ENCODE measurements at places on chromosomes 16 and 17.

DNA sequence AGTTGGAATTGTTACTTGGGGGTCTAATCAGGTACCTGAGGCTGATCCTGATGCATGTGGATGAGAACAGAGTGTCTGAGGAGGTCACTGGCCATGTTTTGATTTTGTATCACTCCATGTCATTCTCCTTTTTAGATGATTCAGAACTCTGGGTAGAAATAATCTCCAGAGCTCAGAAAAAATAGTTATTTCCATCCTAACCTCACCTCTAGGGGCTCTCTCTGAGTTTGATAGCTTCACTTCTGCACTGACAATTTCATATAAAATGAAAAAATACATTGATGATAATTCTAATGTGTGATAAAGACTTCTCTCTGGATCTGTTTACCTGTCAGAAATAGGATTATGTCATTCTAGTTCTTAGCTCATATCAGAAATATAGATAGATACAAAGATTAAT, 6.2 kb upstream of the KRT12 start:
- DNase-seq: no peak

DNA sequence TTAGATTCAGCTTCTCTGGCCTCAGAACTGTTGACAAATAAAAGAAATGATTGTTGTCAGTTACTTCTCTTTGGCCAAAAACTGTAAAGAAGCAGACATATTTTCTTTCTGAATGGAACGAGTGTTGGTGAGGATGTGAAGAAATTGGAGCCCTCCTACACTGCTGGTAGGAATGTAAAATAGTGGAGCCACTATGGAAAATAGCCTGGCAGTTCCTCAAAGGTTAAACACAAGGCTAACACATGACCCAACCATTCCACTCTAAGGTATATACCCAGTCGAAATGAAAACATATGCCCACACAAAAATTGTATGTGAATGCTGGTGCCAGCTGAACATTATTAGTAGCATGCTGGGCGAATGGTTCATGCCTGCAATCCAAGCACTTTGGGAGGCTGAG, 14.2 kb upstream of the KRT24 start:
- no peak for DNase-seq

DNA sequence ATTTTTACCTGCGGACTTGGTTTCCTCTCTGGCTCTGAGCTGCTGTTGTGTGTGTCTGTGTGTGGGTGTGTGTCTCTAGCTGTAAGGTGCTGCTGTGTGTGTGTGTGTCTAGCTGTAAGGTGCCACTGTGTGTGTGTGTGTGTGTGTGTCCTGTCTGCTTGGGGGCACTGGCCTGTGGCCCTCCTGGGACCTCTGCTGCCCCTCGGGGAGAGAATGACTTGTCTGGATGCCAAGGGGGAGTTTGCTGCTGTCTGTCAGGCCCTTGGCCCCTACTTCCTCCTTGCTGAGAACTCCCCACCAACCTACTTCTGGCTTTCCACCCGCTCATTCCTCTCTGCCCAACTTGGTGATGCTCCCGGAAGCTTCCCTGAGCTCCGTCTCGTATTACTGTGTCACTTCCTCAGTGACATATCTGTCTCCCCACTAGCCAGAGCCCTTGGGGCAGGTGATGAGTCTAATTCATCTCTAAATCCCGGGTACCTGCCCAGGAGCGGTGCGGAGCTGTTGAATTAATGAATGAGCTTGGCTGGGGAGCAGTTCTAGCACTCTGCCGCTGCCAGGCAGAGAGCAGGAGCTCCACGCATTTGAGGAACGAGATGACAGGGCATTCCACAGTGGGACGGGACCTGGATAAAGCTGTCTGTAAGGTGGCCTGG, 3.5 kb upstream of the LASP1NB start:
- no peak for DNase-seq

- no peak for DNase-seq
These were observed 17.5 kb downstream of the OTOP3 start for GRCh38 chr17:74953134-74953687.

- no peak for DNase-seq
These were observed 38.2 kb downstream of the CMTM4 start for GRCh38 chr16:66658143-66658859.

DNA sequence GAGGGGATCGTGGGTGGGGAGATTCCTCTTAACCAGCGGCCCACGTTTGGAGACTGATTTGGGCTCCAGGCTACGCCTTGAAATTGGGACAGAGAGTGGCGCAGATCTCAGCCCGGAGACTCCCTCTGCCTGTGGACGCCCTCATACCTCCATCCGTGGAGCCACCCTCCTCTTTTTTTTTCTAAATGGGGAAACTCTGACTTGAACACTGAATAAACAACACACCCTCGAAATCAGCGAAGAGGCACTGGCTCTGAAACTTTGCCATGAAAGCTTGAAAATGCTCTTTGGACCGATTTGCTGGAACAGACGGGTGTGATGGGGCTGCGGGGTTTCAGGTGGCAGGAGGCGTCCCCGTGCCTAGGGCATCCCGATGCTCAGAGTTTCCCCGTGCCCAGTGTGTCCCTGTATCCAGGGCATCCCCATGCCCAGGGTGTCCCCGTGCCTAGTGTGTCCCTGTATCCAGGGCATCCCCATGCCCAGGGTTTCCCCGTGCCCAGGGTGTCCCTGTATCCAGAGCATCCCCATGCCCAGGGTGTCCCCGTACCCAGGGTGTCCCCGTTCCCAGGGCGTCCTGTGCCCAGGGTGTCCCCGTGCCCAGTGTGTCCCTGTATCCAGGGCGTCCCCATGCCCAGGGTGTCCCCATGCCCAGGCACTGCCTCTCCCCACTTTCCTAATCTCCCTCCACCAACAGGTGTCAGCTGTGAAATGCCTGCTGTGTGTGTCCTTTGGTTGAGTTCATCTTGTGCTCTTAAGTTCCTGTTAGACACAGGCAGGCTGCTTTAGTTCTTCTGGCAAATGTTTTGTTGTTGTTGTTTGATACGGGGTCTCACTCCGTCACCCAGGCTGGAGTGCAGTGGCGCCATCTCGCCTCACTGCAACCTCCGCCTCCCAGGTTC, 187.0 kb downstream of the SEC14L1 start:
- DNase-seq: peak; percentile 57

DNA sequence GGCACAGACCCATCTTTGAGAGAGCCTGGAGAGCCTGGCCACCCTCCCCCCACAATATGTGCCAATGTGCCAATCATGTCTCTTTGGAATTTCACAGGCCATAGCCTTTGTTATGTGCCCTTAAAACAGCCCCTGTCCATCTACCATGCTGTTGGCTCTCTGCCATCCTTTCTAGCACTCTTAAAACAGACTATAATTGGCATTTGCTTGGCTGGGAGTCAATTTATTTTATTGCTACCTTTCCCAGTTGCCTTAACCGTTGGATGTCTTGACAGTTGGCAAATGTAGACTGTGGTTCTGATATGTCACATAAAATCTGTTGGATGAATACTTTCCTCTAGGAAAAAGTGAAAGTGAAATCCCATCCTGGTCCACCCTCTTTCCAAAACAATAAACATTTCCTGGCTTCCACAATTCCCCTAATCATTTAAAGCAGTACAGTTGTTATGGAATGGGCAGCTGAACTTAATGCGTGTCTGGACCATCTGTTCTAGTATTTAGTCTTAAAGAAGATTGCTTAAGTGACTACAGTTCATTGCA, 394.0 kb downstream of the KCNJ2 start:
- peak; percentile 71 for DNase-seq

- DNase-seq: no peak
These were observed 5.6 kb downstream of the SBK1 start for GRCh38 chr16:28297784-28298510.

- DNase-seq: no peak
These were observed 181.9 kb downstream of the SOX9 start for GRCh38 chr17:72302735-72303134.

DNA sequence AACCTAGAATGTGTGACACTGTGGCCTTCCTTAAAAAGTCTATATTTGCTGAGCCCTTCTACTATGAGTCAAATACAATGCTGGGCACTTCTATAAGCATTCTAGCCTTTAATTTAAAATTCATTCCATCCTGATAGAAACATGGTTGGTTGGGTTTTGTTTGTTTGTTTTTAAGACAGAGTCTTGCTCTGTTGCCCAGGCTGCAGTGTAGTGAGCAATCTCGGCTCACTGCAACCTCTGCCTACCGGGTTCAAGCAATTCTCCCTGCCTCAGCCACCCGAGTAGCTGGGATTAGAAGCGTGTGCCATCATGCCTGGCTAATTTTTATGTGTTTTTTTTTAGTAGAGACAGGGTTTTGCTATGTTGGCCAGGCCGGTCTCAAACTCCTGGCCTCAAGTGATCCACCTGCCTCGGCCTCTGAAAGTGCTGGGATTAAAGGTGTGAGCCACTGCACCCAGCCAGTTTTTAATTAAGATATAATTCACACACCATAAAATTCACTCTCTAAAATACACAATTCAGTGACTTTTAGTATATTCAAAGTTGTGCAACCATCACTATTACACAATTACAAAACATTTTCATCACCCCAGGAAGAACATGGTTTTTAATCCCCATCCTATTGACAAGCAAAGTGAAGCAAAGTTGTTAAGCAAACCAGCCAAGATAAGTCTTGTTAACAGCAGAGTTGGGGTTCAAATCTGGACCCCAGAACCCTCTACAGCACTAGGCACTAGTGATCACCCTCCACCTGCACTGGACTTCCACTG, 42.8 kb downstream of the CMTM4 start:
- no peak for DNase-seq

GRCh38 chr17:8629371-8630226, 926 bp downstream of the MYH10 start:
- DNase-seq: peak; percentile 12

DNA sequence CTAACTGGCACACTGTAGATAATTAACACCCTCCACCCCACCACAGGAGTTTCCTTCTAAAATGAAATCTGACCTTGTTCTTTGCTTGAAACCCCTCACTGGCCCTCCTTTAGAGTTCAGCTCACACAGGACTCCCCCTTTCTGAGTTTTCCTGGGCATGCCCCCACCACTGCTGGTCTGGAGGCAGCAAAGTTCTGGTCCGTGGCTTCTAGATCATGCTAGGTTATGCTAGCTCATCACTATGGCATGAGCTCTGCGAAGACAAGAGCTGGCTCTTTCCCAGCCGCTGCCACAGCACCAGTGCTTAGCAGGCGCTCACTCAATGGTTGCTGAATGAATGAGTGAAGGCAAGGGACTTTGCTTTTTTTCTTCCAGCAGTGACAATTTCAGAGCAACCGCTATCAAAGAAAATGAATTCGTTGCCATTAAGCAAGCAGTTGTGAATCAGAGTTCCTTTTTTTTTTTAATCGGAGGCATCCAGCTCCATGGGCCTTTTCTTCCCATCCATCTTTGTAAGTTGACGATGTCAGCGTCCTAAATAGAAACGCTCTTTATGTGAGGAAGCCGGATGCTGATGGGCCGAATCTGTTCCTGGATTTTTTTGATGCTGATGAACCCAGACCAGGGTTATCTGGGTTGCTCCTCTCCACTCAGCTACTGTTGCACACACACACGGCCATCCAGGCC, 80.8 kb upstream of the NOL11 start:
- no peak for DNase-seq

GRCh38 chr16:51755039-51755501, 604.0 kb upstream of the SALL1 start:
- no peak for DNase-seq

GRCh38 chr16:58501242-58502131, 1.5 kb downstream of the NDRG4 start:
- peak; percentile 31 for DNase-seq

DNA sequence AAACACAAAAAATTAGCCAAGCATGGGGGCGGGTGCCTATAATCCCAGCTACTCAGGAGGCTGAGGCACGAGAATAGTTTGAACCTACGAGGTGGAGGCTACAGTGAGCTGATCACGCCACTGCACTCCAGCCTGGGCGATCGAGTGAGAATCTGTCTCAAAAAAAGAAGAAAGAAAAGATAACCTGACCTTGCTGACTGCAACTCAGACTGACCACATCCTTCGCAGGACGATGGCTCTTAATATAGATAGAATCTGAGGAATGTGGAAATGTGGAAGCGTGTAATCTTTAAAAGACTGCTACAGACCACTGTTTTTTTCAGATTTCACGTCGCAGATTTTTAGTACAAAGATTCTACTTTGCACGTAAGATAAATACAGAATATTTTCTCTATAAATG, 37.8 kb downstream of the KLHDC4 start:
- DNase-seq: no peak

DNA sequence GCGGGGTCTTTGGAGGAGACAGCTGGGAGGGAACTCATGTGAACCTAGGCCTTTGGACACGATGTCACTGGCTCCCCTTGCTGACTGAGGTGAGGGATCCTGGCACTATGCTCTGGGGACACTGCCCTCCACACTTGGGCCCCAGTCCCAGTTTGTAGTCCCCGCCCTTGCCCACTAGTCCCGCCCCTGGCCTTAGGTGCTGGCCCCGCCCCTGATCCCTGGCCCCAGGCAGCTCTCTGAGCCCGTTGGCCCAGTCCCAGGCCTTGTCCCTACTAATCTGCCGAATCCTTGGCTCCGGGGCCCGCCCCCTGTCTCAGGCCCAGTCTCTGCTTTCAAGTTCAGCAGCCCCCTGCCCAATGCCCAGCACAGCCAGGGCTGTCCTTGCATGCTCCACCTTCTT, 61.0 kb downstream of the SMPD3 start:
- DNase-seq: peak; percentile 92
